Muscle of leg (tissue), 16 donors: ENCODE measurements at places on chromosomes 3 and 15. TPM values are rescaled to one million over a fixed set of nuclear protein-coding genes. Genes with fewer than 3 reads are reported as not detected.
A peak's percentile ranks its signal among the peaks of the same experiment; 100 is the strongest.

The TMEM44 gene
- 10.0 TPM for total RNA-seq

DNA sequence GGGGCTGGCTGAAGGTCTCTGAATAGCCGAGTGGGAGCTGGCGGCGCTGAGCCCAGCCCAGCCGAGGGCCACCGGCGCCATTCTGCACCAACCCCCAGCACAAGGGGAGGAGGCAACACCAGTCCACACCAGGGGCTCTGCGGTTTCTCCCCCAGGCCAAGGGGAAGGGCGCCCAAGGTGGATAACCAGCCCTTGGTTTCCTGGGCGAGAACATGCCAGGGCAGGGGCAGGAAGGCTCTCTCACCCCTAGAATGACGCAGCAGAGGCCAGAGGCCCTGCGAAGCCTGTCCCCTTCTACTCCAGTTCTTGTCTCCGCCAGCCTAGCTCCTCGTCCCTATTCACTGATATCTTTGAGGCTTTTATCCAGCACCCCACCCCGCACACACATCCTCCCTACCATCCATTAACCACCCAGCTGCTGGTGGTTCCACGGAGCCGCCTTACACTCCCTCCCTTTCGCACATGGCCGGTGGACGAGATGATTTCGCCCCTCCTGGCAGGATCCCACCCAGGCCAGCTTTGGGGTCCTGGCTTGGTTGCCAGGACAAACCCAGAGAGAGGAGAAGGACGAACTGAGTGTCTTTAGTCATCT is 1.3 kb downstream of the RBPMS2 start:
- no peak for DNase-seq

DNA sequence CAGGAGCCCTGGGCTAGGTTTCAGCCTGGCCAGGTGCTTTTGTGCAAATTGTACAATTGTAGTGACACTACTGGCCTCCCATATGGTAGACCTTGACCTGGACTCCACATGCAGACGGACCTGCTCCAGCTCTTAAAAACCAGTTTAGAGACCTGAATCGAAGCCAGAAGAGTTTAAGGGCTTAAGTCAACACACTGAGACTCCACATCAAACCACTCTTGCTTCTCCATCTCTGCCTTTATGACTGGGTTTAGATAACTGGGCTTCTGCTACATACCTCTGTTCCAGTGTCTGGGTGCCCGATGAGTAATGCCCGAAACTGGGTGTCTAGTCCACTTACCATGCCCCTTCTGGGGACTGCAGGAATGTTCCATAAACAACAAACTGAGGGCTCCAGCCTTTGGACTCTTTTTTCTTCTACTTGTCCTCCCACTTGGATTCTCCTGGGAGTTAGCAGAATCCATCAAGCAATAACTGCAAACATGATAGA is 32.8 kb downstream of the TMEM212 start:
- DNase-seq: peak; percentile 28

GRCh38 chr15:59179717-59180116 is 26.9 kb upstream of the LDHAL6B start:
- no peak for DNase-seq

GRCh38 chr15:77118882-77119321 is 48.0 kb upstream of the TSPAN3 start:
- peak; percentile 92 for DNase-seq

- DNase-seq: no peak
These were observed 74.9 kb upstream of the CHRNB4 start for GRCh38 chr15:78715930-78716329.

- no peak for DNase-seq
These were observed 5.0 kb downstream of the GTPBP8 start for GRCh38 chr3:112995800-112996199.

GRCh38 chr3:17901893-17902292 is 159.5 kb upstream of the TBC1D5 start:
- no peak for DNase-seq
